ENCODE measurements at places on chromosomes 2 and 18.

DNA sequence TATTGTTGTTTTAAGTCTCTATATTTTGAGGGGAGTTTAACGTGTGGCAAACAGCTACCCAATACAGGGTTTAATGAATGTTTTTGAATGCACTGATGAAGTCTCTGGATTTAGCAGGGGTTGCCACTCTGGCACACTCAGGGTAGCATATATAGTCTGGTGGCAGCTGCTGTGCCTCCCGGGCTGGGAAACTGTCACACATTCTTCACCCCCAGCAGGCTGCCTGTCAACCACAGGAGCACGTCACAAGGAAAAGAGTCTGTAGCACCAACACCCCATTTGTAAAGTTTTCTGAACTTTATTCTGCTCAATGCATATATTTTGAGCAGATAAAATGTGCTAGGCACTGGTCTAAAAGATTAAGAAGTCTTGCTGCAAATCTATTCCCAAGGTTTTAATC is 39.3 kb downstream of the NGEF start:
- peak; percentile 18 for DNase-seq

DNA sequence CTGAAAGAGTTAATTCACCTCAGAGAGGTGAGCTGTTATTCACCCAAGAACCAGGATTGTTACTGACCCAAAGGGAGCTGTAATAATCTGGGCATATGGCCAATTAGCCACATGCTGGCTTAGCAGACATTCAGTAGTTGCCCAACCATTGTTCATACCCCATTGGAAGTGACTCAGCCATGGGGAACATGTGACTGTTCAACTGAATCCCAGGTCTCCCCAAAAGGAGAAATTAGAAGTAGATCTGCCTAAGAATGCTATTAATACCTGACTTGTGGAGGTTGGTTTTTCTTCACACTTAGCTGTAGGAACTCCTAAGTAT is 272.6 kb upstream of the UBE2E3 start:
- DNase-seq = no peak

GRCh38 chr18:63869374-63869773 is 18.1 kb upstream of the SERPINB2 start:
- no peak for DNase-seq

DNA sequence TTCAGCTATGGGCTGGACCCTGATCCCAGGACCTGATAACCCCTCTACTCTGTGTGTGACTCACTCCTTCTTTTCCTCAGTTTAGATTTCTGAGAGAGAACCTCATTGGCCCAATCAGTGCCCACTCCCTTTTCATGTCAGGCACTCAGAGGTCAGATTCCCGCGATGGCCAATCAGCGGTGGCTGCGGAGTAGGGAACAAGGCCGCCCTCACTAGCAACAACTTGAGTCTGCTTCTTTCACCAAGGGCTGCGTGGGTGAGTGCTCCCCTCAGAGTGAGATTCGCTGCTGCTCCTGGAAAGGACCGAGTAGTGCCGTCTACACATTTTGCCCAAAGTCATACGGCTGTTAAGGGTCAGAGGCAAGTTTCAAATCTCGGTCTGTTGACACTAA is 34.7 kb downstream of the NPPC start:
- DNase-seq = no peak

GRCh38 chr18:60020107-60020925 is 120.5 kb downstream of the PMAIP1 start:
- DNase-seq = peak; percentile 13

DNA sequence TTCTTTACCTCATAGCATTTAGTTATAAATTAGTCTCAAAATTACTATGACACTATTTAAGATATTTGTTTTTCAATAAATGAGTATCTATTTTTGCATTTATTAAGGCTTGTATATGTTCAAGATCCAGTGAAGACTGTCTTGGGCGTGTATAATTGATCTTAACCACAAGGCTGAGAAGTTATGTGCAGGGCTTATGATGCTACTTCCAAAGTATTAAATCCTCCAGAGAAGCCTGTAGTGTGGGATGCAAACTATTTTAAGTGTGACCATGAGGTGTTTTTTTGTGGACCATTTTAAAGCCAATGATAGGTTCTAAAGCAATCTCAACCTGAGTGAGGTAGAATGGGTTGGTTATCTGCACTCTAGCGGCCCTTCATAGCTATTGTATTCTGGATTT is 219.9 kb downstream of the ZNF407 start:
- DNase-seq = no peak

DNA sequence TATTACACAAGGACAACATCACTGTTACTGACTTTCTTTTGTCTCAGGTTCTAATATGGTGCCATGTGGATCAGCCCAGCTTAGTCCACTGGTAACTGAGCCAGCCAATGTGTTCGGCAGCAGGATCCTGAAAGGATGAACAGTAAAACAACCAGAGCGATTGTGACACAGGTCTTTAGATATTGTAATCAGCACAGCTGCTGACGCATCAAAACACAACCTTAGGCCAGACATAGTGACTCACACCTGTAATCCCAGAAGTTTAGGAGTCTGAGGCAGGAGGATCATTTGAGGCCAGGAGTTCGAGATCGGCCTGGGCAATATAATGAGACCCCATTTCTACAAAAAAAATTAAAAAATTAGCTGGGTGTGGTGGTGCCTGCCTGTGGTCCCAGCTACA is 183.4 kb upstream of the CDH20 start:
- no peak for DNase-seq

GRCh38 chr2:30150786-30151185 is 4.0 kb downstream of the YPEL5 start:
- DNase-seq = no peak

Data from muscle of leg (tissue), 16 donors.